SJSA1 (cell line): ENCODE measurements at places on chromosomes 3 and 15. TPM values are rescaled to one million over a fixed set of nuclear protein-coding genes. Genes with fewer than 3 reads are reported as not detected.
A peak's percentile ranks its signal among the peaks of the same experiment; 100 is the strongest.

DNA sequence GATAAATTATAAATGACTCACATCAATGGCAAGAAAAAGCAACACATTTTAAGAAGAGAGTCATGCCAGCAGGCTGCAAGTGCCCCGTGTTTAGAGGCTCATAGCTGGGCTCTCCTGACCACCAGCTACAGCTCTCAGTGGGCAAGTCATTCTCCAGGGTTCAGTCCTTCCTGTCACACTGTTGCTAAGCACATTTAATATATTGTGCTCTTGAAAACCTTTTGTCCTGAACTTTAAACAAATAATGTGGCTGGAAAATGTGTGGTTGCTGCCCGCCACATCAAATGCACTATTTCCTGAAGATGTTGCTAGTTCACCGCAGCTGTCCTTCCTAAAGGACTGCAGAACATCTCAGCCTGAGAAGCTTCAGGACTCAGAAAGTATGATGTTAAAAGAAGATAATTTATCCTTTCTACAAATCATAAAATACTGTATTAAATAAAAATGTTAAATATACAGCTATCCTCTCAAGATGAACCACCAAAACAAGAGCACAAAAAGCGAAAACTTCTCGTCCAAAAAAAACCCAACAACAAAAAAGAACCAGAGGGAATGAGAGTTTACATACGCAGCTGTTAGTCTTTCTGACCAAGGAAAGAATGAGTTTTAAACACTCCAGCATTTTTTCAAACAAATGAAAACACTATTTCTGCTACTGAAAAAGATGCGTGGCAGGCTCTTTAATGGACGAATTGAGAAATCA, 951 bp downstream of the TARS3 start:
- DNase-seq, result peak; percentile 69

- no peak for DNase-seq
These were observed 8.4 kb upstream of the KLHL24 start for GRCh38 chr3:183626877-183627594.

The GOLGA6L7 gene
- not detected in 2 replicates for total RNA-seq

- no peak for DNase-seq
These were observed 16.0 kb downstream of the DZIP3 start for GRCh38 chr3:108605491-108605890.

GRCh38 chr15:100667405-100668347, 65.3 kb downstream of the ASB7 start:
- peak; percentile 70 for DNase-seq

- DNase-seq, result peak; percentile 53
These were observed 170.6 kb upstream of the TSC22D2 start for GRCh38 chr3:150237490-150237889.
